Right atrium auricular region (tissue), 2 donors: ENCODE measurements at places on chromosomes 7 and 10.

GRCh38 chr7:106776618-106777347 is 88.3 kb upstream of the PIK3CG start:
- H3K27ac ChIP-seq: no peak overlapping the region
- no peak overlapping the region for H3K4me3 ChIP-seq
- H3K36me3 ChIP-seq: no peaks in the 10 kb centered on the region
- H3K27me3 ChIP-seq: no peaks in the 10 kb centered on the region

DNA sequence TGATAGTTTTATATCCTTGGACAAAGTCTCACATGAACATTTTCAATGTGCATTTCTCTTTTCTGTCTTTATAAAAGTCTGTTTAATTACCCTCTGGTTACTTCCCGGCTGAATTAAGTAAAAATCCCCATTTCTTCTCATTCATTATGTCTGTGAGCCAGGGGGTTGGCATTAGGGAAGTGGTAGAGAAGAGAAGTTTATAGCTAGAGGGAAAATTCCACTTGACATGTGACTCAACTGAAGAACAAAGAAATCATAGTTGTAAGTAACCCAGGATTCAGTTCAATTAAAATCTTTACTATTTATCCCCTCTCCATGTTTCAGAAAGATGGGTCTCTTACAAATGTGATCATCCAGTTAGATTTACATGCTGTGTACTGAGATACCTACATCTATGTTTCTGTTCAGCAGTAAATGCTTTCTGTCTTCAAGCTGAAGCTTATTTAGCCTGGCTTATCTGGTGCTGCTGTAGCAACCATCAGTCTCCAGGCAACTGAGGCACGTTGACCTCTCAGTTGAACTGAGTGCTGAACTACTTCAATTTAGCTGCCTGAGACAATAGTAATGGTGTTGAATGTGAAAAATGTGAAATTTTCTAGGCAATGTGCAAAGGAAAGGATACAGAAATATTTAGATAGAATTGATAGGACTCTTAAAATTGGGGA is 181.6 kb downstream of the MLLT10 start:
- peaks cover 11% of the 10 kb centered on the region for H3K36me3 ChIP-seq
- H3K4me3 ChIP-seq: no peak overlapping the region
- no peaks in the 10 kb centered on the region for H3K4me1 ChIP-seq
- no peaks in the 10 kb centered on the region for H3K27me3 ChIP-seq
- no peak overlapping the region for H3K27ac ChIP-seq

DNA sequence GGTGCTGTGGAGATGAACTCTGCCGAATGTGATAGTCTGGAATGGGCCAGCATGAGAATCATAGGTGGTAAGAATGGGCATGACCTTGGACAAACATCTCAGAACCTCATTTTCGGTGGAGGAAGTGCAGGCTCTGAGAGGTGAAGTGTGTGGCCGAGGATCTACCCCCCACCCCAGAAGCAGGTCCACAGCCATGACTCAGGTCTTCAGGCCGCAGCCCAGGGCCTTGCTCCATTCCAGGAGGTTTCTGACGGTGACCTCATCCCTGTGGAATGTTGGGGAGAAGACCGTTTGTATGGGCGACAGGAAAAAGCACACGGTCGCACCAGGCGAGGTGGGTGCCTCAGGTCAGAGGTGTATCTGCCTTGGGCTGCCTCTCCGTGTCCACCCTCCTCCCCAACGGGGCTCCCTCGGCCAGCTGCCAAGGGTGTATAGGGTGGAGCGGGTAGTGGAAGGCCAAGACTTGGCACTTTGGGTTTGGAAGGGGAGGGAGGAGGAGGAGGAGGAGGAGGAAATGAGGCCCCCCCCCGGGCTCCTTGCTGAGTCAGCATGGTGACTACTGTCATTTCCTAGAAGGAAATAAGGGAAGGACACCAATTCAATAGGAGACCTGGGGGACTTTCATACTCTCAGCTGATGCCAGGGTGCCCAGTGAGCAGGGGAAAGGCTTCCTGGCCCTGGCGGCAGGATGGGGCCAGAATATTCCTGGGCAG is 168.0 kb upstream of the RHEB start:
- no peaks in the 10 kb centered on the region for H3K36me3 ChIP-seq
- H3K4me3 ChIP-seq: no peak overlapping the region
- H3K27ac ChIP-seq: peak overlapping the region; percentile 83
- no peaks in the 10 kb centered on the region for H3K27me3 ChIP-seq

DNA sequence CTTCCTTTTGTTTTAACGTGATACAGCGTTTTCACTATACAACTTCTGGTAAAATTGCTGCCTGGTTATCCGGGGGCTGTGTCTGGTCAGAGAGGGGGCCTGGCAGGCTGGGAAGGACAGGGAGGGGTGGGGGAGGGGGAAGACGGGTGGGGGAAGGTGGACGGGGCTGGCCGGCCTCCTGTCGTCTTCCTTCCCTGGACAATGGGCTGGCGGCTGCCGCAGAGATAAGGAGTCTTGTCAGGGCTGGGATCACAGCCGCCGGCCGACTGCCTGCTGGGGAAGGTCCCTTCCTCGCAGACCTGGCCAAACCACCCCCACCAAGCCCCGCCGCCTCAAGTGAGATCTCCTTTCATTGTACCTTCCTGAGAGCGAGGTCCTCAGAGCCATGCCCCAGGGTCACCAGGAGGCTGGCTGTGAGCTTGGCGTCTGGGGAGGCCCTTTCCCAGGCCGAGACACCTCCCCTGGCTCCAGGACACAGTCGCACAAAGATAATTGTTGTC is 151.2 kb upstream of the TNRC18 start:
- H3K27me3 ChIP-seq: no peaks in the 10 kb centered on the region
- peak overlapping the region; percentile 19 for H3K27ac ChIP-seq
- no peak for DNase-seq
- peaks cover 27% of the 10 kb centered on the region for H3K4me1 ChIP-seq

DNA sequence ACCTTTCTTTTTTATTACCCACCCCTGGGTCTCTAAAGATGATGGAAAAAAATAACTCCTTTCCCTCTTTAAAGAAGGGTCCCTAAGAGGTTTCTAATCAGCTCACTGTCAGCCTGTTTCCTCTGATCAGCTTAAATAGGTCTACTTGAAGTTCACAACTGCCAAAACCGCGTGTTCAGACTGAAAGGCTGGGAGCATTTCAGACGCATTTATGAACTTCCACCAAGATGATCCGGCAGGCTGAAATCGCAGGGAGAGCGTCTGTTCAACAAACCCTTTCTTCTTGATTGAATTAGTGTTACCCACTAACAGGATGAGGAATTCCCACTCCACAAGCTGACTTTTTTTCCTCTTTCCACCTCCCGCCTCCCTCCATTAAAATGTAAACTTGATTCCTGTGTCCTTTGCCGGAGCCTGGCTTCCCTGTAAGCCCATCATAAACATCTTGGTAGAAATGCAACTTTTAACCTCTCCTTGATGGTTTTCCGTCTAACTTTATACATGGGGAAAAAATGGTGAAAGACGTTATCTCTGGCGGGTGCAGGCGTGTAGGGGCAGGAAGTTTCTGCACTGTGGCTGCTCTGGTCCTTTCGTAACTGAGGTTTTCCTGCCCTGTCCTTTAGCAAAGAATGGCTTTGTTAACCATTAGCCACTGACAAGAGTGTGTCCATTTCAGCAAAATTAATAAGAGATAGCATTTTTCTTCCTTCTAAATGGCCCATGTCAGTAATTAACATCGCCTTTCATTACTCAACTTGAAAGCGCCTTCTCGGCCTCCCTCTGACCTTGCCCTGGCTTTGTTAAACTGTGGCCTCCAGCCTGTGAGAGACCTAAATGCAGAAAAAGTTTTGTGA is 130.7 kb downstream of the BAMBI start:
- H3K36me3 ChIP-seq: no peaks in the 10 kb centered on the region
- H3K4me1 ChIP-seq: peaks cover 20% of the 10 kb centered on the region
- no peak for DNase-seq
- H3K27ac ChIP-seq: peak overlapping the region; percentile 92
- H3K27me3 ChIP-seq: no peaks in the 10 kb centered on the region
